Activated naive CD4-positive, alpha-beta T cell treated with anti-CD3 and anti-CD28 coated beads, Interleukin-2, amount 10 ng/mL, durations not matched to agents 5 hours and 36 hours (primary cell): ENCODE measurements at places on chromosomes 1 and 21. TPM values are rescaled to one million over a fixed set of nuclear protein-coding genes. Genes with fewer than 3 reads are reported as not detected.

TRIM62 gene
- total RNA-seq = 11.2 TPM

IL24 gene
- total RNA-seq = 0.33 TPM

NPPB gene
- total RNA-seq = not detected

GSTM1 gene
- total RNA-seq = 0.24 TPM

AVPR1B gene
- total RNA-seq = not detected

SCAMP3 gene
- 85.5 TPM for total RNA-seq

TBX15 gene
- not detected for total RNA-seq

WNT4 gene
- total RNA-seq = not detected

HORMAD1 gene
- total RNA-seq = 0.17 TPM

EXTL1 gene
- not detected for total RNA-seq

ADAM30 gene
- total RNA-seq = not detected

ITGB2 gene
- 565 TPM for total RNA-seq

PYHIN1 gene
- 22.9 TPM for total RNA-seq

SLC9A1 gene
- total RNA-seq = 24.2 TPM

POU2F1 gene
- 15.4 TPM for total RNA-seq

CFHR1 gene
- total RNA-seq = not detected

SYPL2 gene
- total RNA-seq = not detected

OR2G6 gene
- total RNA-seq = not detected

GNAI3 gene
- 9.3 TPM for total RNA-seq

ECM1 gene
- 0.88 TPM for total RNA-seq

NMNAT2 gene
- total RNA-seq = 0.14 TPM

DHDDS gene
- 47.8 TPM for total RNA-seq

TSACC gene
- not detected for total RNA-seq

LMNA gene
- total RNA-seq = 4.1 TPM

RNPC3 gene
- 34.3 TPM for total RNA-seq

SH2D1B gene
- total RNA-seq = not detected

TNFAIP8L2 gene
- 41.8 TPM for total RNA-seq

FCRL5 gene
- 0.08 TPM for total RNA-seq

MEGF6 gene
- 30.2 TPM for total RNA-seq

PDZK1 gene
- 0.29 TPM for total RNA-seq

MORN1 gene
- total RNA-seq = 7.1 TPM

RASAL2 gene
- total RNA-seq = not detected

GUCA2A gene
- total RNA-seq = not detected

GSTM5 gene
- not detected for total RNA-seq

ATAD3C gene
- 2.3 TPM for total RNA-seq

GBP4 gene
- total RNA-seq = 81.1 TPM

KIF21B gene
- total RNA-seq = 113 TPM

TMPRSS3 gene
- 5.2 TPM for total RNA-seq

MSH4 gene
- total RNA-seq = 0.25 TPM

PODN gene
- not detected for total RNA-seq

CYP4Z1 gene
- total RNA-seq = not detected

OR2T34 gene
- not detected for total RNA-seq

PIGV gene
- 24.4 TPM for total RNA-seq

PAPPA2 gene
- total RNA-seq = 0.15 TPM

NTRK1 gene
- total RNA-seq = 2.2 TPM

TFF2 gene
- not detected for total RNA-seq

FCRL4 gene
- total RNA-seq = not detected

TSTD1 gene
- total RNA-seq = 60.7 TPM

CD34 gene
- total RNA-seq = not detected

ACTN2 gene
- not detected for total RNA-seq

S100B gene
- 0.68 TPM for total RNA-seq

SERPINC1 gene
- not detected for total RNA-seq

PAQR6 gene
- 5.0 TPM for total RNA-seq

S100A14 gene
- not detected for total RNA-seq

NR1I3 gene
- total RNA-seq = not detected

SUSD4 gene
- total RNA-seq = 1.2 TPM

BEND5 gene
- 3.5 TPM for total RNA-seq

RNU1-2 gene
- 1,658 TPM for total RNA-seq

OR2T2 gene
- total RNA-seq = not detected
